Esophagus squamous epithelium (tissue), 5 donors: ENCODE measurements at places on chromosomes 6 and 20. TPM values are rescaled to one million over a fixed set of nuclear protein-coding genes. Genes with fewer than 3 reads are reported as not detected.

- no peak for DNase-seq
These were observed 18.0 kb upstream of the BRPF3 start for GRCh38 chr6:36178544-36178943.

DNA sequence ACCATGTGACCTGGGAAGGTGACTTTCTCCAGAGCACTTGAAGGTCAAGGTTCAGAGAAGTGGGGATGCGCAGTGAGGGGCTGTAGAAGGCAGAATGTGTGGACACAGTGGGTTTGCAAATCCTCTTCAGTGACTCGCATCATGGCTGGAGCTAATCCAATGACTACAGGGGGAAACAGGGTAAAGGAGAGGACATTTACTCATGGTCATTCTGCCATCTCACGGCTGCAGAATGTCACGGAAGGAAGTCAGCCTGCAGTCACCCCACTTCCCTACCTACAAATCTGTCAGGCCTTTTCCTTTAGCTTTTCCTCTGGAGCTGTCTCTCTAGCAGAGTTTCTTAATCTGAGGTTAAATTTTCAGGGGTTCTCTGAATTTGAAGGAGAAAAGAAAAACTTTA is 337.6 kb downstream of the CDC5L start:
- no peak for DNase-seq

DNA sequence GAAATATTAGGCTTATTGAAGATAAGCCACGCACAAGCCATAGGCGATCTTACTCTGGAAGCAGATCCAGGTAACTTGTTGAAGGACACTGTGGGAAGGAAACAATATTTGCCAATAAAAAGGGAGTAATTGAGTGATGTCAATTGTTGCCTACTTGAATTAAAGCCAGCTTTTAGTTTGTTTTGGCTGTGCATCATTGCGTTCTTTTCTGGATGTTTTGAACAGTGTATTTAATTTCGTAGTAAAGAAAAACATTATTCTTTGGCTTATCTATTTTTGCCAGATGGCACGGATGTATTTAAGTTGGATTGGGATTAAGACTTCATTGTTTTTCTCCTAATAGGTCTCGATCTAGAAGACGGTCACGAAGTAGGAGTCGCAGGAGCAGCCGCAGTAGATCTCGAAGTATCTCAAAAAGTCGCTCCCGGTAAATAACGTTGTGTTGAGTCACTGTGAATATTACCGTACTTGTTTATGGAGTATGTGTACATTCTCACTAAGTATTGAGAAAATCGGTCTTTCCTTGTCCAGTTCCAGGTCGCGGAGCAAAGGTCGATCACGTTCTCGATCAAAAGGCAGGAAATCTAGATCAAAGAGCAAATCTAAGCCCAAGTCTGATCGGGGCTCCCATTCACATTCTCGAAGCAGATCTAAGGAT is 2.6 kb downstream of the SRSF6 start:
- DNase-seq, result no peak

GRCh38 chr6:41976794-41977484 is 35.3 kb upstream of the CCND3 start:
- DNase-seq, result no peak

DNA sequence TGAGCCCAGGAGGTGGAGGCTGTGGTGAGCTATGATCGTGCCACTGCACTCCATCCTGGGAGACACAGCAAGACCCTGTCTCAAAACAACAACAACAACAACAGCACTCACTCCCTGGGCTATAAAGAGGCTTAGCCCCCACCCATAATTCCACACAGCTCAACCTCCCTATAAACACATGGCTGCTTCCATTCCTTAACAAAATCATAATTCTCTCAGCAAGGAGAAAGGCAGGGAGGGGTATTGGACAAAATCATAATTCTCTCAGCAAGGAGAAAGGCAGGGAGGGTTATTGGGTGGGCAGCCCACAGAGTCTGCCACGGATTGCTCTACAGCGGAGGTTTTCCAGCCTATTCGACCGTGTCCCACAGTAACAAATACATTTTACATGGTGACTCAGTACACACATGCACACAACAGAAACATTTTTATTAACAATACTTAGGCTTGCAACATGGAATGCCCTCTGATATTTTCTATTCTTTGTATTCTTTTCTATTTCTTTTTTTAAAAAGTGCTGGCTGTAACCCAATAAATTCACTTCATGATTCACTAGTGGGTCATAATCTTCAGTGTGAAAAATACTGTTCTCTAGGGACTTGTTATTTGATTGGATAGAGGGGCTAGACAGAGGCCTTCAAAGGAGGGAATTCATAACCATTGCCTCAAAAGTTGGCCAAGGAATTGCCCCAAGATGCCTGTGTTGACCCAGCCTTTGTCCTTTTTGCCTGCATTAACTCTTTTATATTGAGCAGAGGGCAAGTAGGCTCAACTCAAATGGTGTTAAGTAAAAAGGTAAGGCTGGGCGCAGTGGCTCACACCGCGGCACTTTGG is 50.6 kb upstream of the ZMYND8 start:
- no peak for DNase-seq

- DNase-seq, result no peak
These were observed 37.3 kb upstream of the AHI1 start for GRCh38 chr6:135534773-135535380.

The POU5F1 gene
- total RNA-seq, result 4.1 TPM

The CSE1L gene
- total RNA-seq, result 32.8 TPM

The SRSF3 gene
- 111 TPM for total RNA-seq

The TCEA2 gene
- 25.2 TPM for total RNA-seq

The ZFP57 gene
- total RNA-seq, result 2.4 TPM
